ENCODE measurements at places on chromosomes 4 and X.

GRCh38 chr4:6812766-6813165 lies 30.2 kb downstream of the KIAA0232 start:
- DNase-seq: no peak

GRCh38 chrX:107686026-107686425 lies 57.7 kb downstream of the PRPS1 start:
- DNase-seq: no peak

GRCh38 chrX:129427267-129427666 lies 96.0 kb downstream of the SMARCA1 start:
- no peak for DNase-seq

DNA sequence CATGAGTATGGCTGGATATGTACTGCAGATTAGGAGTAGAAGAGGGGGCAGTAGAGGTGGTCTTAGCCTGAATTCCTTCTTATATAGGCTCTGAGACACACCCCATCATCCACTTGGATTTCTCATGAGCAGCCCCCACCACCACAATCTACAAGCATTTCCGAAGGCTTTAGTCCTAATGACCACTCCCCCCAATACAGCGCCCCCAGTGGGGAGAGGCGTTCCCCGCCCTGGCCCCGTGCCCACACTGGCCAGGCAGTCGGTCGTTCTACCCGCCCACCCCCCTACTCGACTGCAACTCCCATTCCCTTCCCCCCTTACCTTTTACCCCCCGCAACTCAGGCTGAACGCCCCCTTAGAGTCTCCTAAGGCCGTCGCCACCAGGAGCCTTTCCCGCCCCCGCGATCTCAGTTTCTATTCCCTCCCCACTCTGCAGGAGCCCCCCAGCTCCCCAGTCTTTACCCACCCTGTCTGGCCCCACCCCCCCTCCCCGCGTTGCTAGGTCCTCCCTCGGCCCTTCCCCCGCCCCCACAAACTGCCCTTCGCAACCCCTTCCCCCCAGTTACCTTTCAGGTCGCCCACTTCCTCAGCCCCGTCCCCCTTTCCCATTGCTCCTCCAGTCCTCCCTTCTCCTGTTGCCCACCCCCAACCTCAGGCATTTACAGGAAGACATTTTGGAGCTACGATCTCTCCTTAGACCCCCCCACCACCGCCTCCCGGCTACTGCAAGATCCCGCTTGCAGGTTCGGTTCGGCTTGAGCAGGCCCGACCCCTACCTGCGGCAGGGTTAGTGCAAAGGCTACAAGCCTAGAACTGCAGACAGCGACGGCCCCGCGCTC lies 468 bp downstream of the ZMYM3 start:
- DNase-seq: no peak

DNA sequence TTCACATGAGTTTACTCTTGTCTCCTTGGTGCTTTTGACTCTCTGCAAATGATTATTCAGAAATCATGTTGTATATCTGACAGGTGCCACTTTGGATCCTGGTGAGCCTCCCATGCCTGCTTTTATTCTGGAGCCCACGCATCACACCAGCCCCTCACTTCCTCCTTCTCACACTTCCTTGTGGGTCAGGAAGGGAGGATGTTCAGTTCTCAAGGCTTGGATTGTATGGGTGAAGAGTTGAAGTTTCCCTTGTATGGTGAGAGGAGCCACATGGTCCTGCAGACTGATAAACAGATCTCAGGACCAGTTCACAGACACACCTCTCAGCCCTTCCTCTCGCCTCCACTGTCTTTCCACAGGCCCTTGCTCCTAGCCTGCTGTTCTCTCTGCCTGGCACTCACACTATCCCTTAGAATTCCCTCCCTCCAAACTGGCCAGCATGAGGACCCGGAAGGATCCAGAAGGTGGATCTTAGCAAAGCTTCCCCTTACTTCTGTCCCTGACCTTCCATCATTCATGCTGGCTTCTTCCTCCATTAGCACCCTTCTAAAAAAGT lies 92.1 kb downstream of the STK32B start:
- no peak for DNase-seq
